ENCODE measurements at places on chromosomes 2 and 18.

GRCh38 chr2:215528555-215528954, 92.7 kb upstream of the FN1 start:
- no peak for DNase-seq

GRCh38 chr2:219277703-219278654, 1.2 kb upstream of the DNAJB2 start:
- DNase-seq, result peak; percentile 63

GRCh38 chr2:102015399-102015798, 23.6 kb downstream of the IL1R2 start:
- DNase-seq, result no peak

GRCh38 chr2:23053601-23054000, 331.4 kb upstream of the KLHL29 start:
- DNase-seq, result peak; percentile 66

DNA sequence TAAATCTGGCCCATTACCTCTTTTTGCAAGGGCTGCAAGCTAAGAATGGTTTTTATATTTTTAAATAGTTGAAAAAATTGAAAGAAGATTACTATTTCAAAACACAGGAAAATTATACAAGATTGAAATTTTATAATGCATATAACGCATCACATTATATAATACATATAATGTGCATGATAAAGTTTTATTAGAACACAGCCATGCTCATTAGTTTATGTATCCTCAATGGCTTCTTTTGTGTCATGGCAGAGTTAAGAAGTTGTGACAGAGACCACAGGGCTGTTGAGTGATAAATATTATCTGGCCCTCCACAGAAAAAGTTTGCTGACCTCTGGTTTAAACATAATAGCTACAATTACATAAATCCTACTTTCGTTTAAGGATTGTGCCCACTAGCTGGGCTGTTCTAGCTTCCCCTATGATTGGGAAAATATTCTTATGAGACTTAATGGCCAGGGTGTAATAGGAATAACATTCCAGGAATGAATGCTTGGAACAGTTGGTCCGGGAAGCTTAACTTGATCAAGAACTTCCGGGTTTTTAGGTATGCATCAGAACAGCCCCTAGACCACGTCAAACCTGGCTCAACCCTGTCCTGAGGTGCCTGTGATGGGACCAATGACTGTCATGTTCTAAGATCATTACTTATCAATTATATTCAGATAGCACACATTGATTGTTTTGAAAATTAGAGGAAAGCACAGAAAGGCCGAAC, 98.7 kb upstream of the LPIN2 start:
- DNase-seq, result no peak

DNA sequence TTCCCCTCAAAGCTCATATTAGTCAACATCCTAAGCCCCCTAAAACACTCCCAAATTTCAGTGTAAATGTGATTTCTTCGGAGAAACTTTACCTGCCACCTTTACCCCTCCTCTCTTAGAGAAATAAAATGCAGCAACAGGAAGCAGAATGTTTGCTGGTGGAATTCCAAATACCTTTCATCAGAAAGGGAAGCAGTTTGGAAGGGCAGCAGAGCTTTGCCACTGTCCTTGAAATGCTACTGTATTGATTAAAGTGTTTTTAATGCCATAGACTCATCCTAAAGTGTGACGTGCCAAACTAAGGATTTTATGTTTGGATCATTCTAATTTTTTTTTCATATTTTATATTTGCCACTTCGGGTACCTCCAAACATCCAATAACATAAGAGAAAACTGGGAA, 480.1 kb downstream of the NRXN1 start:
- no peak for DNase-seq

GRCh38 chr2:27809761-27810241, 38.3 kb downstream of the MRPL33 start:
- DNase-seq, result no peak

DNA sequence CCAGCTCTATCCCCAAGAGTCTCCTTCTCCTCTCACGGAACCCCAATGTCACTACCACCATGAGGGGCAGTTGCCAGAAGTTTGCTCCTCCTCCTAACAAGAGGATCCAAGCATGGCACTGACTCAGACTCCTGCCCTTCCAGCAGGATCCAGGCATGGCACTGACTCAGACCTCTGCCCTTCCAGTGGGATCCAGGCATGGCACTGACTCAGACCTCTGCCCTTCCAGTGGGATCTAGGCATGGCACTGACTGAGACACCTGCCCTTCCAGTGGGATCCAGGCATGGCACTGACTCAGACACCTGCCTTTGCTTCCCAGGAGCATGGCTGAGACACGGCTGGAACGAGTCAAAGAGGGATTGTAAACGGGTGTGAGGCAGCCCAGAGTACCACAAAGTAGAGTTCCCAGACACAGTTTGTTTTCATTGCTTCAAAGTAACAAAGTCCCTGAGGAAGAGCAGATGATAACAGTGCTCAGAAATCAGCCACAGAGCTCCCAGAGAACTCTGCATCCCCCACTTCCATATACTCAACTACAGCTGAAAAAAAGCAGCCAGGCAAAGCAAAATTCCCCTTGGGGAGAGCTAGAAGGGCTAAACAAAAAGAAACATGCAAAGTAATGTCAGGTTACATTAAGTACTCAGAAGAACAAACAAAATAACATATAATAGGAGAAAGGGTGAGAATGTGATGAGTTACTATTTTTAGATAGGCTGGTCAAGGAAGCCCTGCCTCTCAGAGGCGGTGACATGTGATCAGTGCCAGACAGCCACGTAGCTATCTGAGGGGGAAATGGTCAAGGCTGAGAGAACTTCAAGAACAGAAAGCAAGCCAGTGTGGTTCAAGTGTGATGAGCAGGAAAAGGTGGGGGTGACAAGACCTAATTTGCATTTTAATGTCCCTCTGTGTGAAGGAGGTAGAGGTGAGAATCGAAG, 3.0 kb downstream of the BUB1 start:
- DNase-seq, result peak; percentile 2

- DNase-seq, result peak; percentile 35
These were observed 95.9 kb upstream of the RMDN2 start for GRCh38 chr2:37829202-37829601.

GRCh38 chr2:242038928-242039341, 169.4 kb downstream of the RTP5 start:
- no peak for DNase-seq

DNA sequence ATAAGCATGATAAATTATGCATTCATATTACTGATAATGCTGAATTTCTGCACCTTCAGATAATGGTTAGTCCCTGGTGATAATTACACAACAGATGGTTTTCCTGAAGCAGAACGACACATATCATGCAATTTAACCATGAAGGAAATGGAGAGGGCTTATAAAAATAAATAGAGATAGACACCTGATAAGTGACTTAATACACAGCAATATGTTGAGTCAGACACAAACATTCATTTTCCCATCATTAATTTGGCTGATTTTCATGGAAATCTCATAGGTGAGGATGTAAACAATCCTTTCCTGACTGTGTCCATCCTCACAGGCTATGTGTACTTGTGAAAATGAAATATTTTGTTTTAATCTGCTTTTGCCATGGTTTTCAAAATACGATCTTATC, 36.9 kb upstream of the DSEL start:
- DNase-seq, result peak; percentile 56

GRCh38 chr2:20516646-20517341, 69.9 kb downstream of the RHOB start:
- DNase-seq, result no peak

- no peak for DNase-seq
These were observed 218.3 kb downstream of the OTX1 start for GRCh38 chr2:63268946-63269345.

DNA sequence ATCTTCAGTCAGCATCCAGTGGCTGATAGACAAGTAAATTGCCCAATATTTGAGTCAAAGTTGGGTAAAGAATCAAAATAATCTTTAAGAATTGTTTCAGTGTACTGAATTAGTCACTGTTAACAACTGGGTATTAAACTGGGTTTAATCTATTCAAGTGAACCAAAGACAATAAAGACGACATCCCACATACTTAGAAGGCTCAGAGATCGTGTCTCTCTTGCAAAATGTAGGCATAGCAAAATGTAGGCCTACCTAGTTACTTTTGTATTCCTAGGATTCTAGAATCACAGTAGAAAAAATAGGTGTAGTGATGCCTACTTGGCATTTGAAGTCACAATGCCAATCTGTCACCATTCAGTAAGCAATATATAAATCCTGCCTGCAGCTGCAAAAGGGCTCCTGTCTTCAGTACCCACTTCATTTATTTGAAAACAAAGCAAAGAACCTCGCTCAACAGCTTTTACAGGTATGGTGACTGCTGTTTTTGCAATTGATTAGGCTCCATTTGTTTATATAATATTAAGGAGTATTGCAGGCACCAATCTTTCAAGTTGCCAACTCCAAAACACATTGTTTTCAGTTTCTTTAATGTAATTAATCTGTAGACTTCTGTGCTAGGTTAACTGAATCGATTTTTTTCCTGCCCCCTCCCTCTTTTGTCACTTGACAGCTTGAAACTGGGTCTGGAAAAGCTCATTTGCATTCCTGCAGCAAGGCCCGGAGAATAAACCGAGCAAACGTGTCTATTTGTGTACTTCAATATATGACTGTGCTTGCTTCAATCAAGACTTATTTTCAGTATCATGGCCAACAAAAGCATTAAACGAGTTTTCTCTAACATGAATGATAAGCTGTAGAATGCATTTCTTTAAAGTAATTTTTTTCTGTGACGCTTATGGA, 1074.9 kb downstream of the TDRD15 start:
- DNase-seq, result no peak

DNA sequence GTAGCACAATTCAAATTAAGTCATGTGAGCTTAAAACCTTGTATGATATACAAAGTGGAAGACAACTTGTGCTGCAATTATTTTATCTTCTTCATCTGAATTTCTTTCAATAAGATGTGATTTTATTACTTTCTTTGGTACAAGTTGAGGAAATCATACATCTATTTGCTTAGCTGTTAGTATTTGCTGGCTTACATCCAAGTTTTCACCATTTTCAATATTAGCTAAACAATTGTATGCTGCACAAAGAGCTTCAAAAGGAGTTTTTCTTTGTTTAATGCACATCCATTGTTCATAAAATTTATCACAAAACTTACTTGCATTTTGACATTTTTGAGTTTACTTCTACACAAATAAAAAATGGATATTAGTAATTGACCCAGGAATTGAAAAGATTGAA, 40.9 kb downstream of the SCN9A start:
- DNase-seq, result peak; percentile 68

DNA sequence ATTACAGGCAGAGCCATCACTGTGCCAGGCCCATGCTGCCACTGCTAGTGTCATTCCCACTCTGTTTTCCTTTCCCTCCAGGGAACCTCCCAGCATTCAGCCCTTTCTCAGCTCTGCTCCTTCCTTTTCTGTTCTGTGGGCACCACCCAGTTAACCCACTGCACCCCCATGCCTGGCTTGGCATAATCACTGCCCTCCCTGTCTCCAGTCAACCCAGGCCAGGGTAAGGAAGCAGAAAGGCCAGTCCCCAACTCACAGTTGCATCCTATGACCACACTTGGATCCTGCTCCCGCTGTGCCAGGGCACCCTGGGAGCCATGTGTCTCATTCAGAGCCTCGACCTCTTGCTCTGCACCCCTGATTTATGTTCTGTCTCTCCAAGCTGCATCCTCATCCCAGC, 32.2 kb downstream of the DPYSL5 start:
- DNase-seq, result no peak

All from NCI-H69 (cell line).